ENCODE measurements at places on chromosomes 1 and 21. TPM values are rescaled to one million over a fixed set of nuclear protein-coding genes. Genes with fewer than 3 reads are reported as not detected.

Gene OLFM3
- total RNA-seq: not detected

Gene IGSF21
- total RNA-seq: not detected

DNA sequence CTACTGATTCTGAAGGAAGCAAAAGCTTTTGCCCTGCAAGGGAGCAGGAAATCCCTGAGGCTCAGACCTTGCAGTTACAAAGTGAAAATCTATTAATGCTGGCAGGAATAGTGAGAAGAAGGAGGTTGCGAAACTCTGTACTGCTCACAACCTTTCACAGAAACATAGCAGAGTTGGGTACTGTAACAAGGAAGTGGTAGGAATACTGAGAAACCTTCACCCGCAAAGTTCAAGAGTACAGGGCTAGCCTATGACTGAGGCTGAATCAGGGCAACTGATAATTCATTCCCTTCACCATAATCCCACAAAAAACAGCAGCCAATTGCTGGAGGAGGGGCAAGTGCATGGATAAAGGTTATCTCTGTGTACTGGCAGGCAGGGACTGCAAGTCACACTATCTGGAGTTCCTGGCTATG, 23.9 kb upstream of the KCTD3 start:
- no peaks in the 10 kb centered on the region for H3K4me1 ChIP-seq
- H3K36me3 ChIP-seq: no peaks in the 10 kb centered on the region
- no peak overlapping the region for H3K27ac ChIP-seq
- no peak overlapping the region for H3K4me3 ChIP-seq
- no peak for DNase-seq

GRCh38 chr1:186255266-186255665, 119.8 kb downstream of the TPR start:
- H3K27me3 ChIP-seq: no peaks in the 10 kb centered on the region
- no peaks in the 10 kb centered on the region for H3K36me3 ChIP-seq
- no peak overlapping the region for H3K27ac ChIP-seq
- H3K4me3 ChIP-seq: no peak overlapping the region

GRCh38 chr1:71668065-71668464, 587.2 kb upstream of the ZRANB2 start:
- H3K36me3 ChIP-seq: no peaks in the 10 kb centered on the region
- H3K27me3 ChIP-seq: no peaks in the 10 kb centered on the region
- no peaks in the 10 kb centered on the region for H3K4me1 ChIP-seq
- no peak overlapping the region for H3K4me3 ChIP-seq
- no peak overlapping the region for H3K27ac ChIP-seq
